ENCODE measurements at places on chromosomes 3 and 15. TPM values are rescaled to one million over a fixed set of nuclear protein-coding genes. Genes with fewer than 3 reads are reported as not detected.

DNA sequence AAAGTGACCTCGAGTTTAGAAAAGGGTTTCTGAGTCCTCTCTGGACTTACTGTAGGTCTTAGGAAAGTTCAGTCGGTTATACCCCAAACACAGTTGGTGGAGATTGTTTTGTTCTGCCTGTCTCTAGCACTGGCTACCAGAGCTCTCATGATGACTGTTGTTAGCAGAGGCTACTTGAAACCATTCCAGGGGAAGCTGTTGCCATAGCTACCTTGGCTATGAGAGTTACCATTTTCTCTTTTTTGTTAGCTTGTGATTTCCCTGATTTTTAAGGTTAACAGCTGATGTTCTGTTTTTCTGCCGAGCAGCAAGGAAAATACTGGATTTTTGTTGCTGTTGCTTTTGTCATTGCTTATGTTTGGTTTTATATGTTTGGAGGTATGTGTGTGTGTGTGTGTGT lies 26.7 kb downstream of the ABHD2 start:
- peak; percentile 66 for DNase-seq

- DNase-seq, result peak; percentile 24
Measured at GRCh38 chr3:157087780-157088600, 72.0 kb downstream of the CCNL1 start.

- no peak for DNase-seq
Measured at GRCh38 chr3:45252826-45253225, 26.7 kb upstream of the TMEM158 start.

DNA sequence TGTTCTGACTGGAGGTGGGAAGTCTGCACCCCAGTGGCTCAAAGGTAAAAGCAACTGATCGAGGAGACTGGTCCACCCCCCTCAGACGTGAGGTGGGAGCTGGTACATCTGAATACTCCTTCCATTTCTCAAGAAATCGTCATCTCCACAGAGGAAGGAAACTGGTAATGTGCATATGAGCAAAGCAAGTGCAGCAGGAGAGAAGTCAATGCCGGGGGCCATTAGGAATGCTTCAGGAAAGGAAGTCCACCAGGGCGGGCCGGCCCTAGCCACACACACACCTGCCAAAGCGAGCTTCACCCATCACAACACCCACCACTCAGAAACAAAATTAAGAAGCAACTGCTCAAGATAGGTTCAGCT lies 8.5 kb downstream of the TBC1D2B start:
- DNase-seq, result no peak

- no peak for DNase-seq
Measured at GRCh38 chr15:31481142-31481541, 154.5 kb downstream of the KLF13 start.

DNA sequence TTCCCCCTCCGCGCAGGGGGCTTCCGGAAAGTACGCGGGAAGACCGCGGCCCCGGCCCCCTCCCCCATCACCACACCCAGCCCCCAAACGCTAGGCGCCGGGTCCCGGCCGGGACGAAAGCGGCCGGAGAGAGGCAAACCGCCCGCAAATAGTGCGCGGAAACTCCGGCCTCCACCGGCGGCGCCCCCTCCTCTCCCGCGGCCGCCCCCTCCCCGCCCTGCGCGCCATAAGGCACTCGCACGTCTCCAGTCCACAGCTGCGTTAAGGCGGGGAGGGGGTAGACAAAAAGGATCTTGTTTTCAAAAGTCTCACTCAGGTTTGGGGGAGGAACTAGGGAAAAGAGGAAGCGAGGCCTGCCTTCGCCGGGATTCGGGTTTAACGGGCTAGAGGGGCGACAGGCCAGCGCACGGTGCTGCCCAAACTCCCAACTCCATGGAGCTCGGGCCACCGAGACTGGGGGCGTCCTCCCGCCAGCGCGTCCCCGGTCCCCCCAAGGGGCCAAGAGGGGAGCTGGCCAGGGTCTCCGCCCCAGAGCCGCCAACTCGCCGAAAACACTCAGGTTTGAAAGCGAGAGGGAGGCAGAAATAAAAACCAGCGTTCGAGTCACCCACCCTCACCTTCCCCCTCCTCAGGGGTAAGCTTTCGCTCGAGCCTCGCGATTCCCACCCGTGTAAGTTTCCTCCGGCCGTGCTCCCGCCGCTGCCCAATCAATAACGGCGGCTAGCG lies 1.8 kb downstream of the ANP32A start:
- peak; percentile 76 for DNase-seq

DNA sequence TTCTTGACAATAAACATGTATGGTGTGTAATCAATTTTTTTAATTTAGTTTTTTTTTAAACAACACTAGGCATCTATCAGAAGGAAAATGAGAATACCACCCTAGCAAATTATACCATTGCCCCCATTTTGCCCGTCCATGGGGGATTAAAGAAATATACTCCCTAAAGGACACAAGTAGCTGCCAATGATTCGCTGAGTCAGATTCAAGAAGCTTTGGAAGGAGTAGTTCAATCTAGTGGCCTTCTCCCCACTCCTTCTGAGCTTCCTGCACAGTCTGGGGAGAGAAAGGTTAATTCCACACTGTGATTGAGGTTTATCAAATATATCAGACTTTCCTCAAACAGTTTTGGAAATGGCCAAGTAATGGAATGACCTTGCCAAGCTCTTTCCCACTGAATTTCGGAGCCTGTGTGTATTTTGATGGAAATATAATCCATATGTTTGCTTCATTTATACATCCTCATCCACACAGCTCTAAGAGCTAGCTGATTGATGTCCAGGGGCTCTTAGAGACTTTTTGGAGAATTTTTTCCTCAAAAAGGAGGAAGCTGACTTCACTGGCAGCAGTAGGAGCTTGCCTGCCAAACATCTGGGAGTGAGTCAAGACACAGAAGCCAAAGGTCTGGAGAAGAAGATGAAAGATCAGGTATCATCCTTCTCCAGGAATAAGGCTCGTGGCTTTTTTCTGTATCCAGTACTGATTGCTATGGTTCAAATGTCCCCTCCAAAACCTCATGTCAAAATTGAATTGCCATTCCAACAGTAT lies 478.5 kb upstream of the PROK2 start:
- DNase-seq, result no peak

The BUB1B gene
- polyA plus RNA-seq, result 1.0 TPM

The IL16 gene
- 16.5 TPM for polyA plus RNA-seq

Measured in ovary (tissue), 10 donors.